LoVo (cell line): ENCODE measurements at places on chromosomes 16 and 17.

GRCh38 chr16:5533321-5533888 is 435.8 kb upstream of the EEF2KMT start:
- DNase-seq = no peak

DNA sequence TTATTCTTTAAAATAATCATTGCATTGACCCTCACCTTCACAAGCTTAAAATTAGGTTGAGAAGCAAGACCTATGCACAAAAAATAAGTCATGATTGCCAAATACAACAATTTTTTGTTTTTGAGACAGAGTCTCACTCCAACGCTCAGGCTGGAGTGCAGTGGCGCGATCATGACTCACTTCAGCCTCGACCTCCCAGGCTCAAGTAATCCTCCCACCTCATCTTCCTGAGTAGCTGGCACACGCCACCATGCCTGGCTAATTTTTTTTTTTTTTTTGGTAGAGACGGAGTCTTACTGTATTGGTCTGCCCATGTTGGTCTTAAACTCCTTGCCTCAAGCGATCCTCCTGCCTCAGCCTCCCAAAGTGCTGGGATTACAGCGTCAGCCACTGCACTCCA is 24.2 kb downstream of the ZNF652 start:
- DNase-seq = no peak

DNA sequence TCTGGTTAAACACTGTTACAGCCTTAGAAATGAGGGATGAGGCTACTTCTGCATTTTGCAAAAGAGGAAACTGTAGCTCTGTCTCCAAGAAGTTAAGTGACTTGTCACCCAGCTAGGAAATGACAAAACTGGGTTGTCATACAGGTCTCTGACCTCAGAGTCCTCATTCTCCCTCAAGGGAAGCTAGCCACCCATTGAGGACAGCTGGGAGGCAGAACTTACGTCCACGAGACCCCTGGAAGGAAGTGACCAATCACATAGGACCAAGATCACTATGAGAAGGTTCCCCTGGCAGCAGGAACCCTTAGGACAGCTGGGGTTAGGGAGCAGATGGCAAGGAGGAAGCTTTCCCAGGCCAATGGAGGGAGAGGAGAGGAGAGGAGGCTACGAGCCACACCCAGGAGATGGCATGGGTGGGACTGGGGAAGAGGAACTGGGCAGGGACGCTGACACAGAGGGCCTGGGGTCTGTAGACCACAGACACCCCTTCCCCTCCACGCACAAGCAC is 11.2 kb downstream of the METTL22 start:
- no peak for DNase-seq

DNA sequence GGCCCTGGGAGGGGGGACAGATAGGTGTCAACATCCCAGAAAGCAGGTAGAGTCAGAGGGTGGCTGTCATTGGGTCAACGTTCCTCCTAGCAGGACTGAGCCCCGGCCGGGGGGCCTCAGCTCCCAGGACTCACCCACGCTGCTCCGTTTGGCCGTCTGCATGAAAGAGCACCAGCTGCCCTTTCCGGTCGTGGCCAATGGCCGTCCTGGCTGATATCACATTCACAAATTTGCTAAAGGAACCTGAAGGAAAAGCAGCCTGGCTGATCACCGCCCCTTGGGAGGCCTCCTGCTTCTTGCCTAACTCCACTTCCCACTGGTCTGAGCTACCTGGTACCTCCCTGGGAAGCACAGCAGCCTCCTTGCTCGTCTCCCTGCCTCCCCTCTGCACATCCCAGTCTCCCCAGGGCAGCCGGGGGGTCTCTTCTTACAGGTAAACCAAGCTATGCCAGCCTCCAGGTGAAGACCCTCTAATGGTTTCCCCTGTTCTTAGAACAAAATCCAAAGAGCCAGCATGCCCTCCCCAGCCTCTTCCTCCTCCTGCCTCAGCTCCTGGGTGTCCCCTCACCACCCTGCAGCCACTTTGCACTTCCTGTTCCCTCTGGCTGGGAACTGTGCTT is 3.4 kb downstream of the NAGPA start:
- DNase-seq = no peak

DNA sequence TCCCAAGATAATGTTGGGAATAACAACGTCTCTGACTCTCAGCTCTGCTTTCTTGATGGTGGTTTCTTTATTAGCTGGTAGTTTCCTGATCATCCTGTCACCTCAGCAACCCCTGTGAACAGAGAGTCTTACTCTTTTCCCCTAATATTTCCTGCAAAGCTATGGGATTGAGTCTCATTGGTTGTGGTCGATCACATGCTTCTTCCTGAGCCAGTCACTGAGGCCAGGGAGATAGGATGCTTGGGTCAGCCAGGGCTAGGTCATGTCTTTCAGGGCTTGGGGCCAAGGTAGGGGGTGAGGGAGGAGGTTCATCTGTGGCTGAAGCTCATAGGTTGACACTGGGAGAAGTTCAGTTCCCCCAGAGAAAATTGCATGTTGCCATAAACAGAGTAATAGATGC is 114.3 kb downstream of the ABCC1 start:
- no peak for DNase-seq
